AG08395 (cell line): ENCODE measurements at places on chromosomes 11 and 22.

DNA sequence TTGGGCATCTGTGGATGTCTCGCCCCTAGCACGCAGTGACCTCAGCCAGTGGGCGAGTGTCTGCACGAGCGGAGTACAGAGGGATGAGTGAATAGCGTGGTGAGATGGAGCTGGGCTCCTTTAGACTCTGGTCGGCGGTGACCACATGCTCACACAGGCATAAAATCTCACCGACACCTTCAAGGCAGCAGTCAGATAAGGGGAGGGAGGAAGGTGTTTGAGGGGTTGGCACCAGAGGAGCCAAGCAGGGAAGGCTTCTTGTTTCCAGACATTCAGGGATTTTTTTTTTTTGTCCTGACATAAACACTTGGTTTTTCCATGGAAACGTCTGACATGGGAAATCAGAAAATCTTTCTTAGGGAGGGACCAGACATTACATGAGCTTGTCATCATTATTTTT is 35.8 kb downstream of the GRIK4 start:
- no peak for DNase-seq

GRCh38 chr11:23423104-23423503 is 562.8 kb upstream of the CCDC179 start:
- peak; percentile 5 for DNase-seq

- DNase-seq = no peak
These were observed 537.6 kb downstream of the BRD1 start for GRCh38 chr22:49289822-49290679.

GRCh38 chr22:42180349-42180842 is 49.8 kb upstream of the CYP2D6 start:
- no peak for DNase-seq

DNA sequence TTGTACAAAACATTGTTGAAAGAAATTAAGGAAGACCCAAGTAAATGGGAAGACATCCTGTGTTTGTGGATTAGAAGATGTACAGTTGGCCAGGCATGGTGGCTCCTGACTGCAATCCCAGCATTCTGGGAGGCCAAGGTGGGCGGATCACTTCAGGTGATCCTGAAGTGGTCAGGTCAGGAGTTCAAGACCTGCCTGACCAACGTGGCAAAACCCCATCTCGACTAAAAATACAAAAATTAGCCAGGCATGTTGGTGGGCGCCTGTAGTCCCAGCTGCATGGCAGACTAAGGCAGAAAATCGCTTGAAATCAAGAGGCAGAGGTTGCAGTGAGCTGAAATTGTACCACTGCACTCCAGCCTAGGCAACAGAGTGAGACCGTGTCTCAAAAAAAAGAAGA is 62.0 kb upstream of the SEPTIN5 start:
- no peak for DNase-seq

- DNase-seq = no peak
These were observed 622.3 kb upstream of the CADM1 start for GRCh38 chr11:116126562-116126961.

GRCh38 chr11:5726351-5726750 is 9.9 kb upstream of the OR56B1 start:
- no peak for DNase-seq

- DNase-seq = no peak
These were observed 55.1 kb downstream of the ARHGEF12 start for GRCh38 chr11:120391292-120391691.

DNA sequence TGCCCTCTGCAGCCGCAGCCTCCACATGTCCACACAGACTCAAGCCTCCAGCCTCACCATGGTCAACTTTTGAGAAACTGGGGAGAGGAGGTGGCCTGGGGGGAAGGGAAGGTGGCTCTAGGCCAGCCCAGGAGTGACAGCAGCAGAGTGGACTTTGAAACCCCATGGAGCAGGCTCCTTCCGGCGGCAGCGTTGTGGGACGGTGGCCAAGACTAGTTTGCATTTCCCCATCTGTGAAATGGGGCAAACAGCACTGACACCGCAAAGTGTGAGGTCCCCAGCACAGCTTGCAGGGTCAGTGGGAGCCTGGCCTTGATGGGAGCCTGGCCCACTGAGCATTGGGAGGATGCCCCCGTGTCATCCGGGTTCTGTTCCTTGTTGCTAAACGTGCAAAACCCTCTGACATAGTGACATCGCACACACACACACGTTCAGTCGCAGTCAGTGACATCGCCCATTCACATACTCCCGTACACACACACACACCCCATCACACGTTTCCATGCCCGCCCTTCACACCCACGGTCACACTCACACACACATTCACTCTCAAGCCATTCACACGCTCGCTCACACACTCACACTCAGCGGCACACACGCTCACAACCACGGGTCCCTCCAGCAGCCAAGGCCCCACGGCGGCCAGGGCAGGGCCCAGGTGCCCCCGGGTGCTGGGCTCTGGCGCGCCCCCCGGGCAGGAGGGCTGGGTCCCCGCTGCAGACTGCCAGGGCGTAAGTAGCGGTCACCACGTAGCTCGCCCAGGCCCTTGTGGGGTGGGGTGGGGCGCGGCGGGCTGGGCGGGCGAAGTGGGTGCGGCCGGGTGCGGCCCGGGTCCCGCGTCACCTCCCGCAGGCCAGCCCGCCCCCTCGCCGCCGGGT is 585 bp downstream of the CYB5R3 start:
- no peak for DNase-seq

DNA sequence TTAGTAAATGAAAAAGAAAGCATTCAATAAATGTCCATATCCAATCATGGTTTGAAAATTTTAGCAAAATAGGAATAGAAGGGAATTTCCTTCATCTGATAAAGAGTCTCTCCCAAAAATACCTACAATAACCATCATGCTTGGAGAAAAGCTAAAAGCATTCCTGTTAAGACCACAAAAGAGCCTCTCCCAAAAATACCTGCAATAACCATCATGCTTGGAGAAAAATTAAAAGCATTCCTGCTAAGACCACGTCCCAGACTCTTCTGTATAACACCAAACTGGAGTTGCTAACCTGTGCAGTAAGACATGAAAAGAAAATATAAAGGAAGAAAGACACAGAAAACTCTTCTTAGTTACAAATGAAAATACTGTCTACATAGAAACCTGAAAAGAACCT is 69.4 kb downstream of the LINC01488 start:
- DNase-seq = no peak

- no peak for DNase-seq
These were observed 92.3 kb upstream of the FGF3 start for GRCh38 chr11:69911310-69912160.

DNA sequence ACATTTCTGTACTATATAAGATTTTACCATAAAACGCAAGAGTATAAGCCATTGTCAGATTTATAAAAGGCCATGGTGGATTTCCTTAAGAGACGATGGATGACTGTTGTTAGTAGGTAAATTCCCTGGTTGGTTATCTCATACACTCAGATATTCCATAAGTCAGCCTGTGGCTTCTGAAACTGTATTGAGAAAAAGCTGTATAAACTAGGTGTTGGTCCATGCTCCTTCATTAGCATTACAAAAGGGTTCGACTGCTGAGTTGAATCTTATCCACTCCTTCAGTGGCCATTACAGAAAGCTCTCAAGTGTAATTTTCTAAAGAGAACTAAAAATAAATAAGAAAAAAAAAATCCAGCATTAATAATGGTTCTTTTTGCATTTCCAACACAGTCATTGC is 5.3 kb downstream of the GRAP2 start:
- no peak for DNase-seq

DNA sequence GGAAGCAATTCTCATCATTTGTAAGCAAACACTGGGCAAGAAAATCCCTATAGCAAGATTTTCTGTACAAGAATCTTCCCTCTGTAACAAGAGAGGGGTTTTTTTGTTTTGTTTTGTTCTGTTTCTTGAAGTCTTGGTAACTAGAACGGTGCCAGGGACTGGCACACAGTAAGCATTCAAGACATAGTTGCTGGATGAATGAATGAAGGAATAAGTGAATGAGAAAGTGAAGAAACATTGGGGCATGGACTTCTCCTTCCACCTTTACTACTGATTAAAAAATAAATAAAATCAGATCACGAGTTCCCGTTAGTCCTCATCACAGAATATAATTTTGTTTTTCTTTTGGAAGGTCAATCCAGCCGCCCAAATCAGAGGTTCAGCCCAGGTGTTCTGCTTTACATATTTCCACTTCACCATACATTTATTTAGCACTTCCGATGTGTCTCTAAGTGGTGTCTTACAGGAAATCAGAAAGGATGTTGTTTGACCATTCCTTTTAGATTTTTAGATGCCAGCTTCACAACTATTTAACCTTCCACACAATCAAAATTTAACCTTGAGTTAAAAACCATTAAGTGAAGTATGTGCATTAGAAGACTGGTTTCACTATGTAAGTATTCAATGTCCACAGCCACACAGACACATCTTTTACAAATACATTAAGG is 281.2 kb downstream of the CADM1 start:
- no peak for DNase-seq

DNA sequence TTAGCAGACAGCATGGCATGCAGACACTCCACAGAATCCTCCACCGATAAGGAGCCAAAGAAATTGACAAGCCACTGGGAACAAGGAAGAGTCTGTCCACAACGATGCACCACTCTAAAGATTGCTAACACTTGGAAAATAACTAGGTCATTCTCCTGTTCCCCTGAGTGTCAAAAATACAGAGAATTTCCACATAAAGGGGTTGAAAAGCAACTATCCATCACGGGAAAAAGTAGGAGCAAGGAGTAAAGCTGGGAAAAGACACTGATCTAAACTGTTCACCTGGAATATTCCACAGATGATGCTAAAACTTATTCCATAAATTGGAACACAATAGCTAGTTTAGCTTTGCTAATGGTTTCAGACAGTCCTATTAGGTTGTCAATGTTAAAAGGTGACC is 47.0 kb upstream of the SLC25A1 start:
- DNase-seq = no peak

DNA sequence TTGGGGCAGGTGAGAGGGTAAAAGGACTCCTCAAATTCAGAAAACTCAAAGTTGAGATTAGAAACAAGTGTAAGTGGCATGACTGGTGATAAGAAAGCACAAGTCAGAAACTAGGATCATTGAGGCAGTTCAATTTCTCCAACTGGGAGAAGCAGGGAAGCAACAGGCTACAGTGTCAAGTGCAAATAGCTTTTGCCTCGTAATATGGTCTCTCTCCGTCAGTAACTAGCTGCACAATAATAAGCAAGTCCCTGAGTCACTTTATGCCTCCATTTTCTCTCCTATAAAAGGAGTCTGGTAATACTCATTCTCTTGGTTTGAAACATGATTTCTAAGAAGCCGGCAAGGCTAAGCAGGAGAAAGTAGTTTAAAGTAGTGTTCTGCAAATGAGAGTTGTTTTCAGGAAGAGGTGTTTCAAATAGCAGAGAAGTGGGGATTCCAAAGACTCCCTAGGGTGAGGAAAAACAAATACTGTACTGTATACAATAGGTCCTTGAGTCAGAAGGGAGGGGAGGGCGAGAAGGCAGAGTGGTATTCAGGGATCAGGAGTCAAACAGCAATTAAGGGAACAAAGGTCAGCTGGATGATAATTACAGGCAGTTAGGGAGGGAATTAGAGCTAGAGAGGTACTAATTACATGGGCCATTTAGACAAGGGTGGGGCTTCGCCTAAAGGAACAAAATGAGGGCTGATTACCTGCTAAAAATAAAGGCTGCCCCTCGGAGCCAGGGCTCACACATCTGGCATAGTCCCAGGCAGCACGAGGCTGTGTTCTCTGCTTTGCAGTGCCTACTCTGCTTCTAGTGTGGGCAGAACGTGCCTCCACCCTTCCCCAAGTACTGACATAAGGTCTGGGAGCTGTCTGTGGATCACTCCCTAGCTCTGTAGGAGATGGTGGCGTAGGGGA is 96.0 kb upstream of the BDNF start:
- no peak for DNase-seq

DNA sequence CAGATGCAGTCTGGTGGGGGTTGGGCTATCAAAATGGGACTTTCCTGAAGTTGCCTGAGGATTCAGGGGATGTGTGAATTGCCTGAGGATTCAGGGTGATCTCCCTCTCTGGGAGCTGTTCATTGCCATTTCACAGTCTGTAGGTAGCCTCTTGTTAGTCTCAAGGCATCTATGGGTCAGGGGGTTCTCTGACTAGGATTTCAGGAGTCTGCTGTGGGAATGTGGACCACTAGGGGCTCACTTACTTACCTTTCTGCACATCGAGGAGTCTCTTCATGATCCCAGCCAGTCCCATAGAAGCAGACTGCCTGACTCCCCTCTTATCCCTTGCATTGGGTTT is 54.0 kb downstream of the KCNQ1OT1 start:
- DNase-seq = peak; percentile 1

DNA sequence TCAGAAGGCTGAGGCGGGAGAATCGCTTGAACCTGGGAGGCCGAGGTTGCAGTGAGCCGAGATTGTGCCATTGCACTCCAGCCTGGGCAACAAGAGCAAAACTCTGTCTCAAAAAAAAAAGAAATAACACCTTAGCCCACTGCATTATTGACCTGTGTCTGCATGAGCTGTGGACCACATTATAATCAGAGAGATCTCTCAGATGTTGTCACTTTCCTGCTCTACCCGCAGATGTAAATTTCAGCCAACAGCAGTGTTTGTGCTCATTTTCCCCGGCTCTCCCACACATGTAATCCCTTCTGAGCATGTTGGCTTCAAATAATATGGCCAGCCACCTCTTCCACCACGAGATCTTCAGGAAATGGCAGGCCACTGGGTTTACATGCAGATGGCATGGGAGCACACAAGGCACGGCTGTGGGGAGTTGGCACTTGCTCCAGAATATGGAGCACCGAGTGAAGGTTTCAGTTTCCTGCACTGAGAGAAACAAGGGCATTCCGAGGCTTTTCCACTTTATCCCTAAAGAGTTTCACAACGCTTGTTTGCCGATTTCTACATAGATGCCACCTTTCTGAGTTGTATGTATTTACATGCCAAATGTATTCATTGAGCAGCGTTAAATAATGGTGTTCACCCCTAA is 19.7 kb downstream of the CDPF1 start:
- DNase-seq = no peak

DNA sequence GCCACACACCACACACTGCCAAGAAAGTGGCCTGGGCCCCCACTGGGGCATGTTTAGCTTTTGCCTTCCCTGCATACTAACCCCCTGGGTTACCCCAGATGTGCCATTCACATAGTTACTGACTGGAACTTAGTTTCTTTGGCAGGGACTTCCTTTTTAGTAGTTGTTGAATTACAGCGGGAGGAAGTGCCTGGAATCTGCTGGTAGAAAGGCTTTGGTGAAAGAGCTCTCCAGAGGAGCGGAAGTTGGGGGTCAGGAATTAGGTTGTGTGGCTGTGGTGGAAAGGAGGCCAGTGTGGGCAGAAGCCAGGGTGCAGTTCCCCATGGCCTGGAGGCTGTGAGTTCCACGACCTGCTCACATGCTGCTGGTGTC is 69.0 kb downstream of the MED15 start:
- no peak for DNase-seq
